ENCODE measurements at places on chromosomes 7 and 10. TPM values are rescaled to one million over a fixed set of nuclear protein-coding genes. Genes with fewer than 3 reads are reported as not detected.

The SMNDC1 gene
- total RNA-seq = 7.0 TPM

The ODAD2 gene
- 0.36 TPM for total RNA-seq

The CREB5 gene
- 1.7 TPM for total RNA-seq

The BCAP29 gene
- 108 TPM for total RNA-seq

The AKR1C1 gene
- total RNA-seq = 3.2 TPM

The ADAMTS14 gene
- total RNA-seq = not detected

The SRGN gene
- total RNA-seq = 1,471 TPM

The PTEN gene
- total RNA-seq = 123 TPM

The EFCAB10 gene
- total RNA-seq = under 0.01 TPM

The HOXA5 gene
- total RNA-seq = 5.9 TPM

The CALML5 gene
- not detected for total RNA-seq

The OR2A42 gene
- 0.09 TPM for total RNA-seq

The OR6B1 gene
- not detected for total RNA-seq

The HMX3 gene
- not detected for total RNA-seq

The NEUROD6 gene
- not detected for total RNA-seq

The PKD1L1 gene
- total RNA-seq = 0.90 TPM

The LMTK2 gene
- total RNA-seq = 8.0 TPM

The GPR15LG gene
- not detected for total RNA-seq

The TMEM176B gene
- total RNA-seq = 0.09 TPM

The TRPV6 gene
- total RNA-seq = not detected

The TMEM184A gene
- total RNA-seq = 0.19 TPM

The SEC24C gene
- total RNA-seq = 70.7 TPM

The LOXL4 gene
- 2.4 TPM for total RNA-seq

The PALD1 gene
- total RNA-seq = 25.0 TPM

The RAB19 gene
- total RNA-seq = 0.27 TPM

The HDAC9 gene
- 1.8 TPM for total RNA-seq

The LIPJ gene
- total RNA-seq = not detected

The ASB10 gene
- total RNA-seq = not detected

The SPRN gene
- under 0.01 TPM for total RNA-seq

The PCLO gene
- 0.45 TPM for total RNA-seq

The ADGRA1 gene
- total RNA-seq = not detected

The HNRNPH3 gene
- 35.9 TPM for total RNA-seq

The TFR2 gene
- 0.19 TPM for total RNA-seq

The ABI1 gene
- 28.1 TPM for total RNA-seq

The NAT16 gene
- total RNA-seq = not detected

The BAMBI gene
- total RNA-seq = 2.2 TPM

The GIMAP4 gene
- total RNA-seq = 135 TPM

The MOGAT3 gene
- total RNA-seq = not detected
